Thyroid gland (tissue), 4 donors: ENCODE measurements at places on chromosomes 11 and 22. TPM values are rescaled to one million over a fixed set of nuclear protein-coding genes. Genes with fewer than 3 reads are reported as not detected.

GRCh38 chr11:5937868-5938602, 4.0 kb upstream of the OR56A3 start:
- H3K4me3 ChIP-seq: no peak overlapping the region
- H3K27me3 ChIP-seq: no peaks in the 10 kb centered on the region

DNA sequence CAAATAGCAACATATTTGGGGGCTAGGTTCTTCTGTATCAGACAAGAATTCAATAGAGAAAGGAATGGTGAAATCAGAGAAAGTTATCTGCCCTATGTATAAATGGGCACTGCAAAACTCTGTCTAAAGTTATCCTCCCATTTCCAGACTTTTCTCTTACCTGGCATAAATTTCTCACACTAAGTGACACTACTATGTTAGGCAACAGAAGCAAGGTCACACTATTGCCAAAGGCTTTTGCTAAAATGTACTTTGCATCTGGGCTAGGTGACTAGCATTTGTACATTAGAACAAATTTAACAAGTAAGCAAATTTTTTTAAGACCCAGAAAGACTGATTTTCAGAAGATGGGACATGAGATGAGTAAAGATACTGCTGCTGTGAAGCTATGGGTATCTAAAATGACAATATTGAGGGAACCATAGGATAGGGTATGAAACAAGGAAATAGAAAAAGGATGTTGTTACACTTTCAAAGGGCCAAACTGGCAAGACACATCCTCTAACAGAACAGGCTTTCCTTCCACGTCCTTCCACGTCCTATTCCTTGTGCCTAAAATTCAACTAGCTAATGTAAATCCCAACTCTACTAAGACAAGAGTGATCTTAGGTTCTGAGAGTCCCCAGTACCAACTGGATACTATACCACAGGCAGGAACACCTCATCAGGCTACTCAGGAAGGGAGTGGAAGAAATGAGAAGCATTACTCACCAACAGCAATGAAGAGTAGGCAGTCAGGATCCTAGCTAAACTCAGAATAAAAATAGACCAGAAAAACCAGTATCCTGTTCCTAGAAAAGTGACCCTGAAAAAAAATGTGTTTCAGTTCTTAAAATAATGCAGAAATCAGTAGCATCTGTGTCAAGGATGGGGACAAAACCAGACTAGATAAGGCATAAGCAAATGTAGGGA, 22.6 kb downstream of the GDPD4 start:
- H3K4me1 ChIP-seq: no peaks in the 10 kb centered on the region
- H3K27me3 ChIP-seq: no peaks in the 10 kb centered on the region
- DNase-seq: no peak
- H3K4me3 ChIP-seq: no peak overlapping the region
- no peaks in the 10 kb centered on the region for H3K36me3 ChIP-seq

Gene OLFML1
- total RNA-seq: 11.0 TPM

Gene NCF4
- total RNA-seq: 16.9 TPM

Gene KRTAP5-9
- total RNA-seq: 0.54 TPM
